ENCODE measurements at places on chromosomes 7 and 10. TPM values are rescaled to one million over a fixed set of nuclear protein-coding genes. Genes with fewer than 3 reads are reported as not detected.
A peak's percentile ranks its signal among the peaks of the same experiment; 100 is the strongest.

CARD11 gene
- total RNA-seq: 1.3 TPM

PDLIM1 gene
- 161 TPM for total RNA-seq

- DNase-seq: no peak
These were observed 270.1 kb upstream of the SHH start for GRCh38 chr7:156082048-156083040.

DNA sequence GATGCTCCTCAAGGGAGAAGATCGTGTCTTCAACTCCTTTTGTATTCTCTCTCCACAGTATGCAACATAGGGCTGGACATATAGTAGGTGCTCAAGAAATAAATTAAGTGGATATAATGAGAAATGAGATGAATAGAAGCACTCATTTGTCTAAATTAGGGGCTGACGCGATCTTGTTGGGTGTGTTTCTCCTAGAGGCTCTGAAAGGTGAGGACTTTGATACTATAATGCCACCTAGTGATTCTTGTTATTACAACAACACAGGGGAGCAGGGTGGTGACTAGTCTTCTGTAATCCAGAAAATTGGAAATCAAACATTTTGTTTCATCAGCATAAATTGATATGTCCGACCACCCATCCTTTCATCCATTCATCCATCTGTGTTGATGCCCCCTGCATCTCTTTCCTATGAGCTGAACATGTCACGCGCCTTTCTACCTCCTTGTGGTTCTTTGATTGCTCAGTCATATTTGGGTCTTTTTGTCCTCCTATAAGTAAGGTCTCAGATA, 3.5 kb upstream of the CFAP58 start:
- DNase-seq: no peak

DNA sequence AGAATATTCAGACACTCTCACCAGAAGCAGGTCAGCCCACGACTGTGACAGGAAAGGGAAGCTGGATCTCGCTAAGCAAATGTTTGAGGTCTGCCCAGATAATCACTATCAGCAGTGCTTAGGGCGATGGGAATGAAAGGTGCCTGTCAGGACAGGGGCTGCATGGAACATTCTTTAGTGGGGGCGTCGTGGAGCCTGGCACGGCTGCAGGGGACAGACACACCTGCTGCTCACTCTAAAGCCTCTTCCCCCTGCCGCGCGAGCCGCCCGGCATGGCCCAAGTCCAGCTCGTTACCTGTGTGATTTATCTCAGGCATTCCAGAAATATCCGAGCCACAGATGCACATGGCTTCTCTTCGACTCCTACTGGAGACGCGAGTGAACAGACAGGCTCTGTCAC, 235.5 kb downstream of the GLRX3 start:
- DNase-seq: no peak

DNA sequence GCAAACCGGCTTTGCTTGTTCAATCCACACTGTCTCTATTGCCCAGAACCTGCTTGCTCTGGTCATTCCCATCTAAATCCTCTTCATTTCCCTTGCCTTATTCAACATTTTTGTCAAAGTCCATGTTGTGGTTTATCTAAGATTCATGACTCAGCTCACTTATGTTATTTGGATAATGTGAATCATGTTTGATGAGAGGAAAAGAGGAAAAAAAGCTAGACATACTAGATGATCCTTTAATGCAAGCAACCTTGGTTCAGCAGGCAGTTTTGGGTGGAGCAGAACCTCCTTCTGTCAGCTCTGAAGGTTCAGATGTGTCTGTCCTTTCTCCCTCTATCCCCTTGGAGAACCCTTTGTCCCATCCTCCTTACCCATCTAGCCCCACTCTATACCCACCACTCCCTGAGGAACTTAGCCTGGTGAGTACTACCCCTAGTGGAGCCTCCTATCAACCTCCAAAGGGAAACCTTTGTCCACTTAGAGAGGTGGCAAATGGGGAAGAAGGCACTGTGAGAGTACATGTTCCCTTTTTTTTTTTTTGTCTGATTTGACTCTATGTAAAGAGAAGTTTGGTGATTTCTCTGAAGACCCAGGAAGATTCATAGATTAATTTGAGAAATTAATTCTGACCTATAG, 2.1 kb upstream of the SAMD9L start:
- DNase-seq: no peak

DNA sequence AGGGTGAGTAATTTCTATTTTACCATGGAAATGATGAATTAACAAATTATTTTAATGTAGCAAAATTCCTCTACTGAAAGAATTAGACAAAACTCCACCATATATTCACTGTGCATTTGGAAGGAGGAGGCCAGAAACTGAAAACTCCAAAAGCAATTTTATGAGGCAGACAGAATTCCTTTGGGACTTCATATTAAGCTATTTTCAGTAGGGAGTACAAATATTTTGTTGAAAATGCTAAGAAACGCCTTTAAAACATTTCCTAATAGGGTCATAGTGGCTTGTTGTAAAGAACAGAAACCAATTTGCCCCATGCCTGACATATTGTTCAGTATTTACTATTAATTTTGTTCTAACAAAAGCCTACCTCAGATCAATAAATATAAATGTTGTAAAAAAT, 117.8 kb downstream of the TES start:
- DNase-seq: no peak

DNA sequence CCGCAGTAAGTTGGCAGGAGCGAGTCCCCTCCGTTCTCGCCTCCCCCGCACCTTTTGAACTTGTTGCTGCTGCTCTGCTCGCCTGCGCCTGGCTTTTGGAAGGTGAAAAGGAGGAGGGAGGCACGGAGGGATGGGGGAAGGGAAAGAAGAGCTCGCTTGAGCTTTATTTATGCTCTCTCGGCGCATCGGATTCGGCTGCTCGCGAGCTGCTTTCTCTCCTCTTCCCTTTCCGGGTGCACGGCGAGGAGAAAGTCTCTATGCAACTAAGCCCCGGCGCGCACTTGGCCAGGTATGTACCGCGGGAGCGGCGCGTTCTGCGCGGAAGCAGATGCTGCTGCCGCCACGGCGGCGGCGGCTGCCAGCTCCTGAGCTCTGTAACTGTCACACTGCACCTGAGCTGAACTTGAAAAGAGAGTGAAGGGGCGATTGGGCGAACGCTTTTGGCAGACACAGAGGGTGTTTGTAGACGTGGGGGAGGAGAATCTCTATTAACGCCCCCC, 551 bp downstream of the KCND2 start:
- DNase-seq: no peak

- no peak for DNase-seq
These were observed 42.3 kb upstream of the PRKG1 start for GRCh38 chr10:51031950-51032349.

DNA sequence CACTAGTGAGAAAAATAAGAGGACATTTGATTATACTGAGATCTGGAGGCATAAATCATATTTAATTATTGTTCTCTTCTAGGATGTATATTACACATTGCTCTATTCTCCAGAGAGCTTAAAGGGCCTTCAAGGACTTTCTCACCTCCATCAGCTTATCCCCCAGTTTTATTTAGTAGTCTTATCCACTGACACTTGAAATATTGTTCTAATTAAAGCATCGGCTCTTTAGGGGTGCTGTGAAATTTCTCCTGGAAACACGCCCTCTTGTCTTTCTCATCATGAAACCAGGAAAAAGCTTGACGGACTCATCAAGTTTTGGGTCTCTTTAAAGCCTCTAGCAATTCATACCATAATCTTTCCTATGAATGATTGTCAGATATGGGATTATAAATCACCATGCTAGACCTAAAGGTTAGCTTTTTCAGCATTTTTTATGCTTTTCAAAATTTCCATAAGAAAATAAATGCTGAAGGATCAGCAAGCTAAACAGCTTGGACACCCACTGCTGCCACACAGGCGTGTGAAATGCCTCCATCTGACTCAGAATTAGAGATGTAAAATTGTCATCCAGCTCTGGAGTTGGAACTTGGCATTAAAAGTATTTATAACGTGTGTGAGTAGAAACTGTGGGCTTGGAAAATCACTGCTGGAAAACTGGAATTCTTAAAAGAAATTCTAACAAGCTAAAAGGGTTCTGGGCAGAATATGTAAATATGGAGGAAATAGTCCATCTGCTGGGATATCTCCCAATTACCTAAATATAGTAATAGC, 216.3 kb downstream of the CHRM2 start:
- no peak for DNase-seq

DNA sequence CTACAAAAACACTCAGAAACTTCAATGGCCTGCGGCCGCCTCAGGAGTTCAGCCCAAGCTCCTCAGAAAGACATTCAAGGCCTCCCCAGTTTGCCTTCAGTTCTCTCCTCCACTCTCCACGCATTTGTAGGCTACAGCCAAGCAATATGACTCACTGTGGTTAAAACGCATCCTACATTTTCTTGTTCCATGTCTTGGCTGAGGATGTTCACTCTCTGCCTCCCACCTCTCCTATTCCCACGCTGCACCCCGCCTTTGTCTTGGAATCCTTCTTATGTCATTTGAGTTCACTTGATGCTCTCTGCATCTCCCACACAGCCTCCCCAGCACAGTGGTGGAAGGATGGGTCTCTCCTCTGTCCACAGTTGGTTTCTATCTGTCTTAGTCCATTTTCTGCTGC, 184.8 kb downstream of the NPSR1 start:
- no peak for DNase-seq

- DNase-seq: no peak
These were observed 308.3 kb upstream of the KAT6B start for GRCh38 chr10:74518061-74518460.

DNA sequence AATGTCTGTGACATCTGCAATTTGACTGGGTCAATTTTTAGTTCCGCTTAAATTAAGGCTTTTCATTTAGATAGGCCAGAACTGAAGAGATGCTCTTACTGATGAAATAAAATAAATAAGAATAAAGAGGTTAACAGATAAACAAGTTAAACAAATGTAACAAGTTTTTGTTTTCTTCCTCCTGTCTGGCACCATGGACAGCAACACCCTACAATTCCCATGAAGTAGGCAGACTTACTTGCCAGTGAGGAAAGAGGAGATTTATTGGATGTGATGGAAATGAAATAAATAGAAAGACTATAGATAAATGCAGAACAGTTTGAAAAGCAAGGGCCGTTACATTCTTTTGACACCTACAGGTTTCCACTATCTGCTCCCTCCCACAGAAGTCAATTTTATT, 118.5 kb downstream of the AMPH start:
- DNase-seq: no peak

GRCh38 chr10:20747782-20748181, 149.3 kb downstream of the NEBL start:
- DNase-seq: no peak

DNA sequence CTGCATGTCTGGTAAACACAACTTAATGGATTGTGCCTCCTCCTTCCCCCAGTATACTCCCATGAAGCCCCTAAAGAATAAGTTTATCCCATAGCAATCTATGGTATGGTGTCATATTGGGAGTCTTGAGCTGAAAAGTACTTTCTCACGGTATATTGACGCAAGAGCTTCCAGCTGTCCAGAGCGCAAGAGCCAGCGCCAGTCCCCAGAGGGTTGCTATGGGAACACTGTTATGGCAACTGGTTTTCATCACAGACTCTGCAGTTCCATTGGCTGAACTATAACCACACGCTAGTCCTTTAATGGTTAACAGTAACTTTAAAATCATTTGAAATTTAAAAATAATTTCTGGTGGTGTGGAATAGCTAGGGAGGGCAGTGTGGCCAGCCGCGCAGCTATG, 46.9 kb downstream of the PRPF18 start:
- DNase-seq: peak; percentile 72

DNA sequence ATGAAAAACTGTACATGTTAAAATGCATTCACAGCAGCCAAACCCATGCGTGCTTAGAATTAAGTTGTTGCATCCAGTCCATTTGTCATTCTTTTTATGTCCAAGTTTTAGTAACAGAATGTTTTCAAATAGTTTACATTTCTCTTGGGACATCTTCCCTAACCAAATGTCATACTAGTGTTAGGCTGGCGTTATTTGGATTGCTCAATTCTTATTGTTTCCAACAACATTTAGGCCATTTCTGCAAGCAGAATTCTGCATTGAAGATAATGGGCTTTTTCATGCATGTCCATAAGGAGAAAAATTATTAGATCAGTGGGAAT, 203.0 kb downstream of the HIBADH start:
- DNase-seq: no peak

GRCh38 chr7:94710256-94710655, 54.3 kb upstream of the SGCE start:
- no peak for DNase-seq

DNA sequence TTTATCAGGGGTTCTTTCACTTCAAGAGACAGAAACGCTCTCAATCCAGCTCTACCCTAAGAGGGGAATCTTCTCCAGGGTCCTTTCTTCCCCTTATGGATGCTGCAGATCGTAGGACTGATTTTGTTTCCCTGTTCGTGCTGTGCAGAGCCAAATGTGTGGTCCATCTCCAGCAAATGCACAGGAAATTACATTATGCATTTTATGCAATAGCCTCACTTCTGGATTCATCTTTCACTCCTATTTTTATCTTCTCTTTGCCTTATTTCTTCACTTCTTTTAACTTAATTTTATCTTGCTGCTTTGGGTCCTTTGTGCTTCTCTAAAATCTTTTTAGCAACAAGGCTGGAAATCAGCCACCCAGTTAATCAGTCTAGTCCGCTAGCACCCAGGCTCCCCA, 184.5 kb upstream of the INHBA start:
- no peak for DNase-seq

DNA sequence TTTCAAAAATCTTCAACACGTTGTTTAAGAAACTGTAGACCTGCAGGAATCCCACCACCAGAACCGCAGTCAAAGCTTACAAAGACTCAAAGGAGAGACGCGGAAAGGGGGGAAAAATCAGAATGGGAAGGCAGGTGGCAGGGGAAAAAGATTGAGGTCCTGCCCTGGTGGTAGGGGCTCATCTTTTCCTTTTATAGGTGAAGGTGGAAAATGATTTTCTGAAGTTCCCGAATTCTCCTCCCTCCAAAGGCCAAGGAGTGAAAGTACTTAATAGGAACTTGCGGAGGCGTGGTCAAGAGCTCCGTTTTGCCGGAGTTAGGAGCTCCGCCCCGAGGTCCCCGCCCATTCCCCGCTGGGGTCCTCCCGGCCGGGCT, 724 bp downstream of the BBIP1 start:
- DNase-seq: peak; percentile 98

All from left cardiac atrium (tissue), 4 donors.